Vagina (tissue), 2 donors: ENCODE measurements at places on chromosomes 12 and 14. TPM values are rescaled to one million over a fixed set of nuclear protein-coding genes. Genes with fewer than 3 reads are reported as not detected.

- H3K27me3 ChIP-seq = no peaks in the 10 kb centered on the region
- H3K27ac ChIP-seq = no peak overlapping the region
- no peak for DNase-seq
- no peaks in the 10 kb centered on the region for H3K36me3 ChIP-seq
- no peaks in the 10 kb centered on the region for H3K4me1 ChIP-seq
- no peak overlapping the region for H3K4me3 ChIP-seq
Measured at GRCh38 chr14:93343266-93343665, 3.7 kb upstream of the COX8C start.

DNA sequence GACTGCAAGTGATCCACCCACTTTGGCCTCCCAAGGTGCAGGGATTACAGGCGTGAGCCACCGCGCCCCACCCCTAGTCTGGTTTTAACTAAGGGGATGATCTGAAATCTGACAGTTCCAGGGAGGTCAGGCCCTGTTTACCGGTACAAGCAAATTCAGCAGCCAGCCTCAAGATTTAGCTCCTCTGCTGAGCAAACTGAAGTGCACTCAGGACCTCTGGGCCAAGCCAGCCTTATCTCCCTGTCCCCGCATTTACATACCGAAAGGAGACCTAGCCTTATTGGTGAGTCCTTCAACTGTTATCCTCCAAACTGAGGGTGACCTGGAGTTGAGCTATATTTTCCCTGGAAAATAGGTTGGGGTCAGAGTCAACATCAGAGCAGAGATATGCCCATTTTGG lies 835 bp upstream of the ABHD4 start:
- no peak overlapping the region for H3K27ac ChIP-seq
- peaks cover 27% of the 10 kb centered on the region for H3K4me1 ChIP-seq
- no peak overlapping the region for H3K4me3 ChIP-seq
- no peaks in the 10 kb centered on the region for H3K36me3 ChIP-seq
- no peak for DNase-seq
- no peaks in the 10 kb centered on the region for H3K27me3 ChIP-seq

GRCh38 chr12:131617179-131617578 lies 93.7 kb upstream of the SFSWAP start:
- no peak overlapping the region for H3K27ac ChIP-seq
- H3K27me3 ChIP-seq = no peaks in the 10 kb centered on the region
- no peaks in the 10 kb centered on the region for H3K36me3 ChIP-seq
- no peaks in the 10 kb centered on the region for H3K4me1 ChIP-seq
- no peak for DNase-seq
- H3K4me3 ChIP-seq = no peak overlapping the region

- H3K4me1 ChIP-seq = no peaks in the 10 kb centered on the region
- no peaks in the 10 kb centered on the region for H3K36me3 ChIP-seq
- H3K4me3 ChIP-seq = no peak overlapping the region
- DNase-seq = no peak
Measured at GRCh38 chr14:63134801-63135200, 69.4 kb upstream of the RHOJ start.

DNA sequence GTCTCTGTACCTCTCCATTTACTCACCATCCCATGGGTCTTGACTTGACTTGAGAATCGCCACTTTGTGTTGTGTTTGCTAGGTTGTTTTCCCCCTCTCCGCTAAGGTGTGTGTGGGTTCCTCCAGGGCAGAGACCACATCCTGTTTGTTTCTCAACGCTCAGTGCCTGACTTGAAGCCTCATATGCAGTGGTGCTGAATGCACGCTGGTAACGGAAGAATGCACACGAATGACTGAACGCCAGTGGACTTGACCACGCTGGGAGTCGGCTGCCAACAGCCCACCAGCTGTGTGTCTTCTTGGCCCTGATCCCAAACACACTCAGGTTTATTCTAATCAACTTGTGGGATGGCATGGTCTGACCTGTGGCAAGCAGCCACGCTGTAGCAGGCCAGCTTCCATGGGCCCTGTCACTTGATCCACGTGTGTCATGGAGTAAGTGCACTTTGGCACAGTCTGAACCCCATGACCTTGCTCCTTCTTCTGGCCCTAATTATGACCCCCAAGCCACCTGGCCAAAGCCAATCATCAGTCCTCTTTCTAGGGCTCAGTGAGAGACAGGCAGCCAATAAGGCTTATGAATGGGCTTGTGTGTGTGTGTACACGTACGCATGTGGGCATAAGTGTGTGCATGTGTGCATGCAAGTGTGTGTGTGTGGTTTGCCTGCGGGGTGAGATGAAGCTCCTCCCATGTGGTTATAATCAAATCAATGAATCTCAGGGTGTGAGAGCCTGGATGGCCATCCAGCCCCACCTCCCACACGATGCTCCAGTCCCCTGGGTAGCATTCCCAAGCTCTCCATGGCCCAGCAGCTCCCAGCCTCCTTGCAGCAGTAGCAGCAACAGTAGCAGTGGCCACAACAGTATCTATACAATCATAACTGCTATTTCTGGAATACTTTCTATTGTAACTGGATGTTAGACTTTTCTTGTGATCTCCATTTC lies 6.4 kb upstream of the TC2N start:
- no peaks in the 10 kb centered on the region for H3K36me3 ChIP-seq
- H3K4me1 ChIP-seq = peaks cover 15% of the 10 kb centered on the region
- H3K27me3 ChIP-seq = no peaks in the 10 kb centered on the region
- H3K4me3 ChIP-seq = no peak overlapping the region
- no peak for DNase-seq

GRCh38 chr12:101671157-101671791 lies 26.2 kb upstream of the CHPT1 start:
- H3K27me3 ChIP-seq = no peaks in the 10 kb centered on the region
- no peaks in the 10 kb centered on the region for H3K4me1 ChIP-seq
- H3K36me3 ChIP-seq = no peaks in the 10 kb centered on the region
- no peak for DNase-seq
- no peak overlapping the region for H3K27ac ChIP-seq
- no peak overlapping the region for H3K4me3 ChIP-seq

DNA sequence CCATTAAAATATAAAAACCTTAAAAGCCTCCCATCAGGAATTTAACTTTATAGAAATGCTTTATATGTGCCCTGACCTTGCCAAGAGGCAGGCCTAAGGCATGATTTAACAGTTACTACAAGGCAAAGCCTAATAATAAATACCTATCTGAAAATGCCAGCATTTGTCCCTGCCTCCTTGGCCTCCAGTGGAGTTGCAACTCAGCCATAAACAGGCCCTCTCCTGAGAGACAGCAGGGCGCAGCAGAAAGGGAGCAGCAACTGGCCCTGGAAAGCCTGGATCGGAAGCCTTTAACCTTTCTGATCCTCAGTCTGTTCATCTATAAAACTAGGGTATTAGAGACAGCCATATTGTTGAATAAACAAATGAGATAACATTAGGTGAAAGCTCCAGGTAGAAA lies 324.4 kb downstream of the PAWR start:
- H3K36me3 ChIP-seq = no peaks in the 10 kb centered on the region
- H3K27ac ChIP-seq = no peak overlapping the region
- H3K4me3 ChIP-seq = no peak overlapping the region
- H3K27me3 ChIP-seq = no peaks in the 10 kb centered on the region
- no peak for DNase-seq

DNA sequence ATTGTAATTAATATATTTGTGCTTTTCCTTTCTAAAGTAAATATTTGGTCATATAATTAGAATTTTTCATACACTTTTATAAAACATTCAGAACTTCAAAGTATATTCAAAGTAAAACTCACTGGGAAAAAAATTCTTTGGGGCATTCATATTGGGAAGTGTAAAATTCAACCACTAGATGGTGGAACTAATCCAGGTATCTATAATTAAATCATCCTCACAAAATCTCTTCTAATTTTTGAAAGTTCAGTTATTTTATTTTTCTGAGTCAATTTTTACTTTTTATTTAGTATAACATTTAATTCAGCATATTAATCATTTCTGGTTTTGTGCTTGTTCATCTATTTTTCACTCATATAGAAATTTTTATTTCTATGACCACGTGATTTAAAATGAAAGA lies 81.0 kb downstream of the NTS start:
- H3K27me3 ChIP-seq = no peaks in the 10 kb centered on the region
- H3K4me1 ChIP-seq = no peaks in the 10 kb centered on the region
- H3K4me3 ChIP-seq = no peak overlapping the region
- DNase-seq = no peak
- no peaks in the 10 kb centered on the region for H3K36me3 ChIP-seq
- H3K27ac ChIP-seq = no peak overlapping the region

DNA sequence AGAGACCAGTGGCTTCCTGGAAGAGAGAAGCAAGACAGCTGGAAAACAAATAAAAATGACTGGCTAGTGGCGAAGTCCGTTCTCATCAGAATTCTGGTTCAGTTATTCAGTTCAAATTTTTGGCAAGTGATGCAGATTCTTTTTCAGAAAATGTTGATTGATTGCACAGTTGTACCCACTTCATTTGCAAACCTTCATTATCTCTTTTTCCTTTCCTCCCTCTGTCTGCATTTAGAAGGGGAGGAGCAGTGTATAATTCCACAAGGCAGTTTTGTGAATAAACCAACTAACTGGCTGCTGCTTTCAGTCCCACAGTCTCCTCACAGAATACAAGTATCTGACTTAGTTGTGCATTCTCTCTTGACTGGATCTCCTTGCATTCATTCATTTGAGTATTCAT lies 417.5 kb downstream of the NPAS3 start:
- no peak for DNase-seq
- no peaks in the 10 kb centered on the region for H3K27me3 ChIP-seq

DNA sequence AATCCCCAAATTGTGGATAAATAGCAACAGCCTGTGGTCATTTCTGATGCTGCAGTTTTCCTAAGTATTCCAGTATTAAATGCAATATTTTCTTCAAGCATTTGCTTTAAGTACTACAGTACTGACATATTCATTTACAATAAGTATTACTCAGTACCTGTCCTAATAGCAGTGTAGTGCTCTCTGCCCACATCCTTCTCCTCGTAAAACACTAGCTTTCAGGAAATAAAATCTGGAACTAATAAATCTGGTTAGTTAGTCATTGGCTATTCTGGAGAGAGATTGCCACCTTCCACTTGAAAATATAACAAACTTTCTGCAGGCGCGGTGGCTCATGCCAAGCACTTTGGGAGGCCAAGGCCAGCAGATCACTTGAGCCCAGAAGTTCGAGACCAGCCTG lies 441.5 kb downstream of the PRKD1 start:
- DNase-seq = no peak
- no peak overlapping the region for H3K27ac ChIP-seq
- H3K36me3 ChIP-seq = no peaks in the 10 kb centered on the region
- H3K4me1 ChIP-seq = no peaks in the 10 kb centered on the region

GRCh38 chr12:50618864-50619609 lies 114.3 kb downstream of the DIP2B start:
- H3K27ac ChIP-seq = no peak overlapping the region
- H3K36me3 ChIP-seq = no peaks in the 10 kb centered on the region
- peaks cover 79% of the 10 kb centered on the region for H3K4me1 ChIP-seq
- no peaks in the 10 kb centered on the region for H3K27me3 ChIP-seq
- H3K4me3 ChIP-seq = no peak overlapping the region

DNA sequence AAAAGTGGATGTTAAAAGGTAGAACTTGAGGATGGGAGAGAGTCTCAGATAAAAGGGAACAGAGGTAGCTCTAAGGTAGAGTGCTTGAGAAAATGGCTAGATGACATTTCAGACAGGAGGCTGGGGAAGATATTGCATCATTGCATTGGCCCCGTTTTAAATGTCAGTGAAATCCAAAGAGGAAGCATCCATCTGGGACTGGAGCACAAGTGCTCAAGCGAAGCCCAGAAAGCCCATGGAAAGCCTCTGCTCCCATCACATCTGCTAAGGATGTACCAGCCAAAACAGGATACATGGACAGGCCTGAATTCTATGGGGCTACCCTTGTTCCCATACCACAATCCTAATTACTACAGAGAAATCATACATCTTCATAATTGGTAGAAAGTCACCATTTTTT lies 581.5 kb upstream of the TMEM132C start:
- no peak overlapping the region for H3K4me3 ChIP-seq
- H3K27me3 ChIP-seq = no peaks in the 10 kb centered on the region
- no peak for DNase-seq
- no peak overlapping the region for H3K27ac ChIP-seq
- no peaks in the 10 kb centered on the region for H3K36me3 ChIP-seq

- no peak overlapping the region for H3K27ac ChIP-seq
- H3K4me1 ChIP-seq = no peaks in the 10 kb centered on the region
- H3K36me3 ChIP-seq = no peaks in the 10 kb centered on the region
- no peak overlapping the region for H3K4me3 ChIP-seq
- no peaks in the 10 kb centered on the region for H3K27me3 ChIP-seq
Measured at GRCh38 chr14:32761381-32761968, 177.2 kb upstream of the NPAS3 start.

DNA sequence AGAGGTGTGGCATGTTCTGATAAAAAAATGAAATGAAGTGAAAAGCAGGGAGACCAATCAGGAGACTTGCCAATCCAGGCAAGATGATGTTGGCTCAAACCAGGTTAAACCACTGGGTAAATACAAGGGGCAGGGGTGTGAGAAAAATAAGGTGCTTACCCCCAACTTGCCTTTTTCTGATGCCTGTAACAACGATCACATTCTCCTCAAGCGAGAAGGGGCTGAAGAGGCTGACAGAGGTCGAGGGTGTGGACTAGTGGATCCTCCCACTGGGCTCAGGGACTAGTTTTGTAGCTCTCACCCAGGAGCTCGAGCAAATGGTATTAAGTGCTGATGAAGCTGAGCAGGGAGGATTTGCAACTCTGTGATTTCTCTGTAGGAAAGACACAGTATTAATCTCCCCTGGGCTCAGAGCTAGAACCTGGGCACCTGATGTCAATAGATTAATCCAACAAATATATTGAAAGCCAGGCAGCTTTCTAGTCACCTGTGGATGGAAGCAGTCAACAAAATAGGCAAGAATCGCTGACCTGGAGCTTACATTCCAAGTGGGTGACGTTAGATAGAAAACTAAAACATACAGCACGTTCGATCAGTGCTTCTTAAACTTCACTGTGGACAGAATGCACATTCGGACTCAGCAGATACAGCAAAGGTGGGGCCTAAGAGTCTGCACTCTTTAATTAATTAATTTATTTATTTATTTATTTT lies 15.2 kb upstream of the EAPP start:
- H3K36me3 ChIP-seq = no peaks in the 10 kb centered on the region
- no peak for DNase-seq
- peak overlapping the region; percentile 66 for H3K27ac ChIP-seq
- peaks cover 7% of the 10 kb centered on the region for H3K4me1 ChIP-seq
- no peak overlapping the region for H3K4me3 ChIP-seq

DNA sequence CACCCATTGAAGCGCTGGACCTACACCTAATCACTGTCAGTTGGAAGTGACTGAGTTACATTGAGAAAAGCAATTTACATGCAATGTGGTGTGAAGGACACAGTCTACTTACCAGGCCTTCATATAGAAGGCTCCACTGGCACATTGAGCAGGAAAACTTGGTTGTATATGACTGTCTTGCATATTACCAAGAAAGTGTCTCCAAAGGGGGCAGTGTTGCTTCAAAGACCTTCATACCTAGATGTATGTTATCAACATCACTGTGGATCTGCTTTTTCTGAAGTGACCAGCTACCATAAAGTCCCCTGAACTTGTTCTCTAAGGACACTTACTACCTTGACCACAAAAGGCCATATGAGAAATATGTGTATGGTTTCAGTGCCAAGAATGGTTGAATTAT lies 64.1 kb downstream of the NELL2 start:
- no peaks in the 10 kb centered on the region for H3K36me3 ChIP-seq
- no peaks in the 10 kb centered on the region for H3K27me3 ChIP-seq
- no peak overlapping the region for H3K27ac ChIP-seq
- no peaks in the 10 kb centered on the region for H3K4me1 ChIP-seq
- no peak for DNase-seq

Gene YEATS4
- 6.1 TPM for total RNA-seq

Gene C1R
- 830 TPM for total RNA-seq

Gene ACVRL1
- total RNA-seq = 115 TPM

Gene ALX1
- 2.0 TPM for total RNA-seq

Gene TUNAR
- not detected for total RNA-seq

Gene KCNA5
- not detected for total RNA-seq

Gene CHST11
- total RNA-seq = 40.0 TPM
